ENCODE measurements at places on chromosomes 5 and 9.

- no peak for DNase-seq
Measured at GRCh38 chr5:35860686-35861085, 4.0 kb downstream of the IL7R start.

GRCh38 chr5:174409971-174410370, 314.4 kb upstream of the MSX2 start:
- DNase-seq, result no peak

DNA sequence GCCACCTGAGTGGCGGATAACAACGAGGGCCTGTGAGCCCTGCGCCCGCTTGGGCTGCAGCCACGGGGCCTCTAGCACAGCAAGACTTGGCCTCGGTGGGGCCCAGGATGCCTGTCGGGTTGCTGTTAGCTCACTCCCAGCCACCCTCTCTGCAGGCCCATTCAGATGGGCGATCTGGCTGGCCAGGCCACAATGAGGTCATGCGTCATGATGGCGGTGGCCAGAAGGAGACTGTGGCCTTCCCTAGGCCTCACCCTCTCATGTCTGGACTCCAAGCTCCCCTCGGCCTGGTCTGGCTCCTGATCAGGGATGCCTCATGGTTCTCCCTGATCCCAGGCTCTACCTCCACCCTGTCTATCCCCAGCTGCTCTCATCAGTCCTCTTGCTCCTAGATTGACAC, 19.0 kb upstream of the TCOF1 start:
- DNase-seq, result no peak

GRCh38 chr5:76169146-76169905, 86.1 kb downstream of the SV2C start:
- DNase-seq, result no peak

- no peak for DNase-seq
Measured at GRCh38 chr5:35129276-35129675, 81.5 kb upstream of the AGXT2 start.

DNA sequence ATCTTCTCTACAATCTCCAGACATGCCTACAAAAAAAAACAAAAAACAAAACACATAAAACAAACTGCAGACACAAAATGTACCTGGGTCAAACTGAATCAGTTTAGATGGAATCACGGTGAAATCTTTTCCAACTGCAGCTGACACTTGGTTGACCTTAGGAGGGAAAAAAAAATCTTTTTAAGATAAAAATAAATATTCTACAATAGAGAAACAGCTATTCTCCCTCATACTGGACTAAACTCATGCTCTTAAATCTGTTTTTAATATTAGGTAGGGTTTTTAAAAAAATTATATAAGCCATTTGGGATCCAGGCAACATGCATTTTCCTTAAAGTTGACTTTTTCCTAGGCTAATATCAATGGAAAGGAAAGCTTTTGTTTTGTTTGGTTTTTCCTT, 33.8 kb upstream of the CER1 start:
- DNase-seq, result no peak

DNA sequence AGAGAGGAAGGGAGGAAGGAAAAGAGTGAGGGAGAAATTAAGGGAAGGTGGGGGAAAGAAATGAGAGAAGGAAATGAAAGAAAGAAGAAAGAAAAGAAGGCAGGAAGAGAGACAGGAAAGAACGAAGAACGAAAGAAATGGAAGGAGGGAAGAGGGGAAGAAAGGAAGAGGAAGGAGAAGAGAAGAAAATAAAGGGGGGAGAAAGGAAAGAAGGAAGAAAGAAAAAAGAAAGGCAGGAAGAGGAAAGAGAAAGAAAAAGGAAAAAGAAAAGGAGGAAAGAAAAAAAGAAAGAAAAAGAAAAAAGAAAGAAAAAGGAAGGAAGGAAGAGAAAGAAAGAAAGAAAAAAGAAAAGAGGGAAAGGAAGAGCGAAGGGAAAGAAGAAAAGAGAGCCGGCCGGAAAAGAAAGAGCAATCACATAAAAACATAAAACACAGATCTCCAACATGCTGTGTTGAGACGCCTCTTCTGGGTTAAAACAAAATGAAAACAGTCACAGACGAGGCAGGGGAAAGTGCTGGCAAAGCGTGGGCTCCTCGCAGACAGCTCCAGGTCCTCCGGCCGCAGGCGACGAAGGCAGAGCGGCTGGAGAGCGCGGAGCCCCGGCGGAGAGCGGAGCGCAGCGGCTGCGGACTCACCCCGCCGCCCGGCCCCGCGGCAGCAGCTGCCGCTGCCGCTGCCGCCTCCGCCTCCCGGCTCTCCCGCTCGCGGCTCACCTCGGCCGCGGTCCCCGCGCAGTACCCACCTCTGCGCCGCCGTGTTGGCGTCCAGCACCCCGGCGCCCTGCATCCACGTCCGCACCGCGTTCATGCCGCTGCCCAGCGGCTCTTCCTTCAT, 896 bp downstream of the EBF1 start:
- DNase-seq, result no peak

DNA sequence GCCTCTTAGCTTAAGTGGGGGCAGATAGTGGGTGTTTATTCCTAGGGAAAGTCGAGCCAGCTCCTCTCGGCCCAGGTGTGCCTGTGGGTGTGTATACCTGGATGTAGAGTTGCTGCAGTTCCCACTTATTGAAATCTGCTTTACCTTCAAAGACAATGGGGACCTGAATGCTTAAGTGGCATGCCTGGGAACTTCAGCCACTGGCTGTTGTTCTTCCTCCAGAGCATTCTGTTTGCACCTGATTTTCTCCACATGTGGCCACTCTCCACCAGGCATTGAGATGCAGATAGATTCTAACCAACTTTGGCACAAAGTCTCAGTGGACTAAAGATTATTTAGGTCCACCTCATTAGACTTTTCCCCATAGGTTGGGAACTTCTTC, 186.8 kb downstream of the ZNF462 start:
- DNase-seq, result no peak

GRCh38 chr5:150412319-150413175, at the start of gene CD74:
TSS of gene CD74 (minus strand) at chr5:150412910. CDS start at chr5:150412749, 161 bp downstream.
- no peak for DNase-seq

DNA sequence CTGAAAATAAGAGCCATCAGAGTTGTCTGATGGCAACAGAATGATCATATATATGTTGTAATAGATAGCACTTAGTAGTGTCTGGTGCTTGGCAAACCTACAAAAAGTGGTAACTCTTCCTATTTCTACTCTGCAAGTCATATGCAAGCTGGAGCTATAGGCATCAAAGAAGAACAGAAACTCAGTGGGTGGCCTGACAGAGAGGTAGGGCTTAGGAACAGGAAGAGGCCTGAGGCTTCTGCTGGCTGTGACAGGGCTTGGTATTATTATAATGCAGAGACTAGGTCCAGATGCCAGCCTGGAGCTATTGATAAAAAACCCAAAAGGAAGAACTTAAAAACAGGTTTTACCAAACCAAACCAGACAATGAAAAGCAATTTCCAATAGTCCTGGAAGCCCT, 4.4 kb upstream of the DIAPH1 start:
- no peak for DNase-seq

- DNase-seq, result no peak
Measured at GRCh38 chr9:94904806-94905205, 178.3 kb downstream of the AOPEP start.

DNA sequence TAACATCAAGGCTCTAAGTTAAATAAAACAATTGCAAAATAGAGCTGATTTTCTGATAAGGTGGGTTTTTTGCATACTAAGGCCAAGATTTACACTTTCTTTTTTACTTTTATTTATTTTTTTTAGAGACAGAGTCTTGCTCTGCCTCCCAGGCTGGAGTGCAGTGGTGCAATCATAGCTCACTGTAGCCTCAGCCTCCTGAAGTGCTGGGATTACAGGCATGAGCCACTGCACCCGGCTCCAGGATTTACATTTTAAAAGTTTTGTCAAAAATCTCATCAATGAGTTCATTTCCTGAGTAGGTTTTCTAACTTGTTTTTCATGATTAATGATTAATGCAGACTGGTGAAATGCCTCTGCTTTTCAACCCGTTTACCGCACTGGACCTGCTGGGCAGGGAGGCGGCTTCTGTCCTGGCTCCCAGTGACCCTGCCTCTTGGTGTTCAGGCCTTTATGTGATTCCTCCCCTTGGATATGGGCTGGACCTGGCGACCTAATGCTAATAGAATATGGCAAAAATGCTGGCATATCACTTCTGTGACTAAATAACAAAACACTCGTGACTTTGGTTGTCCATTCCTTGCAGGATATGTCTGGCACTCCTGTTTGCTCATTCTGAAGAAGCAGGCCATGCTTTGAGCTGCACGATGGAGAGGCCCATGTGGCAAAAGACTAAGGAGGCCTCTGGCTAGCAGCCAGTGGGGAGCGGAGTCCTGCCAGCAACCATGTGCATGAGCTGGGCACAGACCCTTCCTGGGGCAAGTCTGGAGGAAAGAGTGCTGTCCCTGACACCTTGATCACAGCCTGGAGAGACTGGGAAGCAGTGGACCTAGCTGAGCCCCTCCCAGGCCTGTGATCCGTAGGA, 72.2 kb upstream of the PTCH1 start:
- no peak for DNase-seq

GRCh38 chr5:180133971-180134508, 62.5 kb upstream of the RNF130 start:
- no peak for DNase-seq

- no peak for DNase-seq
Measured at GRCh38 chr9:123775289-123776284, 154.3 kb downstream of the DENND1A start.

DNA sequence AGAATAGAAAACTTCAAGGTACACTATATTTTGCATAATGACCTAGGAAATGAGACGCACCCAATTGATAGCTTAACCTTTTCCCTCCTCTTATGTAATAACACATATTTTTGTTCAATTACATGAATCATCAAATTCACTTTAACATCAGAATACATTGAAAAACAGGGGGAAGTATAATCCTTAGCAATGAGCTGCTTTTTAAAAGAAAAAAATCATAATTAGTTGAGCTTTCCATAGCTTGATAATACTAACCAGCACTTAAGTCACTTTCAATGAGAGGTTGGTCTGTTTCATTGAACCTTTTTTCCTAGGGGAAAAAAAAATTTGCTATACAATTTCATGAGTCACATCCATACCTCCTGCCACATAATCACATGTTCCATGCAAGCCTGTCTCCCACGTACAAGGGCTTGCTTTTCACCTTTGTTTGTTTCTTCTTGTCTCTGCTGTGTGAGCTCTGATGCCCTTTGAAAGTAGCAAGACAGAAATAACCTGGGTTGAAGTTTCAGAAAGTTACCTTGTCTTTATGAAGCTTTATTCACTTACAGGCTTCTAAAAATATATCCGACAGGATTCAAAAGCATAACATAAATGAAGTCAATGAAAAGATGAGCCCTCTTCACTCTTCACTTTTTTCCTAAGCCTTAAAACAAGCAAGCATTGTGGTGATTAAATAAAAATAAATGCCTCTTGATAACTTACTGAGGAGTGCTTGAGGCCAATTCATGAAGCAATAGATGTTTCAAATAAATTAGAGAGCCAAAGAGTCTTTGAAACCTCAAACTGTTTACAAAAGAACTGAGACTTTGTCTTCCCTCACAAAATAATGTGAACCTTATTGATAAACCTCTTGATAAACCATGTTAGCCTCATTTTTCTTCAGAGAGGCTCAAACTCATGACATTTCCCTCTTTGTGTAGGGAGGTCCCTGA, 108.5 kb downstream of the FEM1C start:
- DNase-seq, result no peak

DNA sequence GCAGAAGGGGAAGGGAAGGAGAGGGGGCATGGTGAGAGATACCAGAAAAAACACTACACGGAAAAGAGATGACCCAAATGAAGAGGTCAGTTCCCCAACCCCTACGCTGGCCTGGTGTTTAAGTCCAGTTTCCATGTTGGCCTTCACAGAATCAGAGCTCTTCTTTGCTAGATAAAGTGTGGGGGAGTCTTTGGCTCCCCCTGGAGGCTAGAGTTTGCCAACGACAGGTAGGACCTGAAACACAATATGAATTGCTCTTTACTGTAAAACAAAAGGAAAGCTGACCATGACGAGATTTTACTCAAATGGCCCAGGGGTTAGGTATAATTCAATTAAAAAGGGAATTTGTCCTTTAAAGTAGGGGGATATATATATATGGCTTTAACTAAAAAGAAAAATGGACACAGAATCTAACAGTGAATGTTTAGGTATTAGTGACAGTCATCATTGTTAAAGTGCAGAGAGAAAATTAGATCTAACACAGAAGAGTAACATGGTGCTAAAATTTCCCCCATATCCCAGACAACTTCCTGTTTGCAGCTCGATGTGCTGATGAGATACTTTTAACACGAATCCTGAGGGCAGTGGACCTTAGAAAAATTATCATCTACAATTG, 92.0 kb downstream of the SV2C start:
- no peak for DNase-seq

GRCh38 chr5:53109056-53109442, 508 bp downstream of the MOCS2 start:
- DNase-seq, result no peak

GRCh38 chr5:130243641-130244040, 339.4 kb downstream of the CHSY3 start:
- no peak for DNase-seq

GRCh38 chr9:104608336-104608735, 2.9 kb upstream of the OR13C2 start:
- no peak for DNase-seq

DNA sequence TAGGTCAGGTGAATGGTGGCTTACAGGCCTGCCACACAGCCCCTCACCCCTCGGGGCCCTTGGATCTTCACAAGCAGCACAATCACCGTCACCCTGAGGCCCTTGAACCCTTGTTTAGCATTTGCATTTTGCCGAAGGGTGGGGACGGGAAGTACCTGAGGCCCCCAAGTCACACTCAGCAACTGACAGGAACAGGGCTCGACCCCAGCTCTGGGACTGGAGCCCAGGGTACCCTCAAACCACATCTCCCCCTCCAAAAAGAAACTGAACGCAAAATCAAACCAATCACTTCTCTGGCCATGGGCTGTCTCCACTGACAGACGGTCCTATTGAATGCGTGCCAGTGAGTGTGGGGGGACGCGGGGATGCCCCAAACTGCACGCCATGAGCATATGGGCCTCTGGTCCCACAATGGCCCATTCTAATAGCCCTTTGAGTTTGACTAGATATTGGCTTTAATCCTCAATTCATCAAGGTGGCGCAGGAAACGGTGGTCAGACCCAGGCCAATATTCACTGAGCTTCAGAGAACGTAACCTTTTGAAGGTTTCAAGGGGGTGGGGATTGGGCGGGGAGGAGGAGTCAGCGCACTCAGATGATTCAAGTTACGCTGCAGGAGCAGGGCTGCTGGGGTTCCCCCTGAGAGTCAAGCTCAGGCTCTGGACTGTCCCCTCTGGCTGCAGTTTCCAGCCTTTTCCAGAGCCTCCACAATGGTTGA, 176.0 kb downstream of the DAB2IP start:
- no peak for DNase-seq

Data from NCI-H2171 (cell line).